ENCODE measurements at places on chromosomes 2 and 18.
A peak's percentile ranks its signal among the peaks of the same experiment; 100 is the strongest.

DNA sequence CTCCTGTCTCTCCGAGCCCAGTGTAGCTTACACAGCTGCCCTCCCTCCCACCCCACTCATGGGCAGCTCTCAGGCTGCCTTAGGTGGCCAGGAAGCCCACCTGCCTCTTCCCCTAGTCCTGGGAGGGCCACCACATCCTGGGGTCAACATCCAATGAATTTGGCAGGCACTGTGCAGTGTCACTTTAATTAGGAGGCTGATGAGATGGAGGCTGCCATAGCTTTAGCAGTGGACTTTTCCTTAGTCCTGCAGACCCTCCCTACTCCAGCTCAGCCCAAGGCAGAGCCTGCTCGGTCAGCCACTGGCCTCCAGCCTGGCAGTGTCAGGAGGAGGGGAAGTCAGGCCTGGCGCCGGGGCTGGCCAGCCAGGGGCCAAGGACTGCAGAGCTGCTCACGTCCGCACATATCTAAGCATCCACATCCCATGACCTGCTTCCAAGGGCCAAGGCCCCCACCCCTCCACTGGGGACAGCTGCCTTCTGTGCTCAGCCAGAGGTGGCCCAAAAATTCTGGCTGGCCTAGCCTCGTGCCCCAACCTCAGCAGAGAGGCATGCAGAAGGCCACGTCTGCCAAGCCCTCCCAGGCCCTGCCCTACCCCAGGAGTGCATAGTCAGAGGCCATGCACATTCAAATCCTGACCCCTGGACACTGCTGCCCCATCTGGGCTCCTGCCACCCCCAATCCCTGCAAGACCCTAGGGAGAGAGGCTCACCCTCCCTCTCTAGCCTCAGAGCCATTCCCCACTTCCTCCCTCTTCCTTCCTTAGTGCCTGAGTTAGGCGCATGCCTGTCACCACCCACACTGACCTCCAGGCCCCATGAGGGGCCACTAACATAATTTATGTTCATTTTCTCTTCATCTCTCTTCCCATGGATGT, 33.1 kb downstream of the ADRA2B start:
- no peak for DNase-seq

DNA sequence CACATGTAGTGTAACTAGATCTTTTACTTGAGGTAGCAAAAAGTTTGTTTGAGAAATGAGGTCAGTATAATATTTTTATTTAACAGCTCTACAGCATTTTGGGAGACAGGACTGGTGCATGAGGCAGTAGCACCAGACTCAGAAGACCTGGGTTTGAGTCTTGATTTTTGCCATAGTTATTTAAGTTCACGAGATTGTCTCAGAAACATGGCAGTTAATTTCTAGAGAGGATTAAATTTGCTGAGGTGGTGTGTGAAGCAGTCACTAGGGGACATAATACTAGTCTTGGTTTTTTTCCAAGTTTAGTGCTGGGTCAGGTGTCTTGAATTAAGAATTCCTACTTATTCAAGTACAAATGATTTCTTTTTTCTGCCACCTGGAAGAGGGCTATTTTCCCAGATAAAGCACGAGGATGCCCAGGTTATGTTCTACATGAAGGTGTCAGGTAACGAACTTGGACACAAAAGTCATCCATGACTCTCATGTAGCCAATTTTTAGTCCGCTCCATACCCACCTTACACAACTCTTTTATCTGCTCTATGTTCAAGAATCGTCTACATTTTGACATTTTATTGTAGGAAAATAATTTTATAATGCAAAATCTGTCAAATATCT, 1.4 kb downstream of the MARCHF7 start:
- DNase-seq: no peak

GRCh38 chr2:20451341-20451740, 4.5 kb downstream of the RHOB start:
- no peak for DNase-seq

DNA sequence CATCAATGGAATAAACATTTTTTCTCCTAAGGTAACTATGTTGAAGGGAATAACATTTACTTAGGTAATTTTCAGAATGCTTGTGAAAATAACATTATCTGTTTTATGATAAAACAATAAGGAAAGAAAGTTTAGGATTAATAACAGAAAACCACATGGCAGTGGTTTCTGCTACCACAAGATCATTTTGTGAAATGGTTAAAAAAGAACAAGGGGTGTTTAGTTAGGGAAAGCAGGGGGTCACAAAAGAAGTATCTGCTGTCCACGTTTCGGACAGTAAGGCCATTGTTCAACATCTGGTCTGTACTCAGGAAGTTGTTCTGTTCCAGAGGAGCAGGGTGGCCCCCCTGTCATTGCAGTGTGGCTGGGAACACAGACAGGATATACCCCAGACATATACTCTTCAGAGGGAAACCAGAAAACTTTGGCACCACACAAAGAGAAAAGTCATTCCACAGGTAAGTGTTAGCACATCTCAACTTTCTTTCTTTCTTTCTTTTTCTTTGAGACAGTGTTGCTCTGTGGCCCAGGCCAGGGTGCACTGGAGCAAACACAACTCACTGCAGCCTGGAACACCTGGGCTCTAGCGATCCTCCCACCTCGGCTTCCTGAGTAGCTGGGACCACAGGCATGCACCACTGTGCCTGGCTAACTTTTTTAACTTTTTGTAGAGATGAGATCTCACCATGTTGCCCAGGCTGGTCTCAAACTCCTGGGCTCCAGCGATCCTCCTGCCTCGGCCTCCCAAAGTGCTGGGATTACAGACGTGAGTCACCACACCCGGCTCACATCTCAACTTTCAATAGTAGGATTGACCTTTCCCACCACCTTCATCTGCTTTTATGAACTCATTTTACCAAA, 14.8 kb upstream of the ARL5A start:
- DNase-seq: no peak

GRCh38 chr2:239290618-239291474, 110.0 kb downstream of the HDAC4 start:
- peak; percentile 66 for DNase-seq

GRCh38 chr18:63972002-63972376, 2.1 kb downstream of the SERPINB8 start:
- no peak for DNase-seq

GRCh38 chr2:43905871-43906270, 67.1 kb downstream of the ABCG8 start:
- DNase-seq: no peak

- no peak for DNase-seq
Measured at GRCh38 chr2:202327858-202328257, 48.3 kb upstream of the BMPR2 start.

Data from NCI-H1436 (cell line).